Lower leg skin (tissue), 4 donors: ENCODE measurements at places on chromosomes 6 and 20. TPM values are rescaled to one million over a fixed set of nuclear protein-coding genes. Genes with fewer than 3 reads are reported as not detected.

DNA sequence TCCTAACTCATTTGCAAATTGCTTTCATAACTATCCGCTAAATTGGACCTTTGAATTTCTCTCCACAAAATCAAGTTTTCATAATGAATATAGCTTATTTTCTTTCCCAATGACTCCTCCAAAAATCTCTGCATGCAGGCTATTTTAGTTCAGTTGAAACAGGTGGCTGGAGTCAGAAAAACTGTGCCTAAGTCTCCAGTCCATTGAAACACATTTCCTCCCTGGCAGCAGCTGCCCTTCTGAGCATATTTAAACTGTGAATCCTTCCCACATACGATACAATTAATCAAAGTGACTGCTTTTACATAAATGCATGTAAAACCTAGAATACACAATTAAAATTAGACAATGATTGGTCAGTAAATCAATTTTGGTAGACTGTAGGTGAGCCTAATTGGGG is 344.6 kb upstream of the MARCKS start:
- no peak for DNase-seq

The SIRPB1 gene
- 0.42 TPM for total RNA-seq

GRCh38 chr6:148416330-148416965 is 73.8 kb downstream of the SASH1 start:
- DNase-seq: no peak

The NR2E1 gene
- not detected for total RNA-seq

DNA sequence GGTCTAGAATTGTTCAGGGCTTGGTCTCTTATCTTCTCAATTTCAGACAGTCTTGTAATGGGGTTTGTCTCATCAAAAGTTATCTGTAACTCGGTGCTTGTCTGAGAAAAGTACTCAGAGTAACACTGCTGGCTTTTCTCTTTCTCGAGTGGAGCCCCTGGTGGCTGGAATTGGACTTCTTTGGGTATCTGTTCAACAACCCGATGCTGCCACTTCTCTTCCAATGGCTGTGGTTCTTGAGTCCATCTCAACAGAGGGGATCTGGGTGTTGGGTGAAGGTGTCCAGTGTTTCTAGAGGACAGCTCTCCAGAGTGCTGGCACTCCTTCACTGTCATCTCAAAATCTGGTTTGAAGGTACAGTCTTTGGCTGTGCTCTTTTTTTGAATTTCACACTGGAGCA is 24.6 kb downstream of the DST start:
- DNase-seq: no peak

DNA sequence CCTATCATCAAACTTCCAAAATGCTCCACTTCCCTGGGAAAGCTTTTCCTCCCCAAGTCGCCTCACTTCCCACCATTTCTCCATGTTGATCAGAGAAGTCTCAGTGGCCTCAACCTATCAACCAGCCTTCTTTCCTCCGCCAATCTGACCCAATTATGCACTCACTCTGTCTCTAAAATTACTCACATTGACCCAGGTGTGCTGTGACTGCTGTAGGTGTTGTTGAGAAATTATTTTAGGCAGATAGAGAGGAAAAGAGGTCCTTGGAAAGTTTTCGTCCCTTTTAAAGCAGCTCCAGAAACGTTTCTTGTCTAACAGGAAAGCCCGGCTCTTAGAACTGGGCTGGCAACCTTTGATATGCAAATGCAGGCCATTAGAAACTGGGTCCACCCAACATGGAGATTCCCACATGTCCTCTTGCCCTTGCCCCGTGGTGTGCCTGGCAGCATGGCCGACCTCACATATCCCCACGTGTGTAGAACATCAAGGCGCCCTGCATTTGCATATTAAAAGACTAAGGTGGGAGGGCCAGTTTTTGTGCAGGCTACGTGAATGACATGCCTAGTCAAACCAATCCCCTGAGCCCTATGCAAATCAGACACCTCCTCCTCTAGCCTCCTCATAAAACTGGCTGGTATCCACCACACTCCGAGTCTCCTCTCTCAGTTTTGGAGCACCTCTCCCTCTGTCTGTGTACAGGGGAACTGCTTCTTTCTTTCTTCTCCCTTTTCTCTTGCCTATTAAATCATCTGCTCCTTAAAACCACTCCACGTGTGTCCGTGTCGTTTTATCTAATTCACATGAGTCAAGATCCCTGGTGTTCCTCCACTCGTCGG is 12.9 kb downstream of the IPCEF1 start:
- peak; percentile 72 for DNase-seq

DNA sequence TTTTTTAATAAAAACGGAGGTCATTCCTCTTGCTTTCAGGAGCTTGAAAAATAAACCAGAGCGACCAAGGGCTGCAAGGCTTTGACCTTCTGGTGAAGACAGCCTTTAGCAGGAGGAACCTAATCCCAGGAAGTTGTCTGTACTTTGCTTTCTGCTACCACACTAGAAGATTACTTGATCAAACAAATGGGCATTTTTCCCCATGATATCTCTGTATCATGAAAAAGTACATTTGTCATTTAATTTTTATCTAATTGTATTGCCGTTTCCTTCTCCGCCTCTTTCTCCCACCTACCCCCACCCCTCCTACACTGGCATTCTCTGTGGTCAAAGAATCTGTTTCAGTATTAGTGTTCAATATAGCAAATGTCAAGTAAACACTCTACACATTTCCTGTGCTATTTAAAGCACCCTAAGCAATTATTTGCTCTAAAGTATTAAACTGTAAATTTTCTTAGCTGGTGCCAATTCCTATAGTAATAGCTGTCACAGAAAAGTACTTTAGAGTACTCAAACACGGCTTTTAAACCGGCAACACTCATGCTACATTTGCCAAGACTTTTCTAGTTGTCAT is 29.7 kb downstream of the ATXN1 start:
- no peak for DNase-seq

The SLA2 gene
- 0.52 TPM for total RNA-seq
